CD4-positive, alpha-beta T cell treated with Interleukin-4 for 4 hours (primary cell): ENCODE measurements at places on chromosomes 6 and 20.

DNA sequence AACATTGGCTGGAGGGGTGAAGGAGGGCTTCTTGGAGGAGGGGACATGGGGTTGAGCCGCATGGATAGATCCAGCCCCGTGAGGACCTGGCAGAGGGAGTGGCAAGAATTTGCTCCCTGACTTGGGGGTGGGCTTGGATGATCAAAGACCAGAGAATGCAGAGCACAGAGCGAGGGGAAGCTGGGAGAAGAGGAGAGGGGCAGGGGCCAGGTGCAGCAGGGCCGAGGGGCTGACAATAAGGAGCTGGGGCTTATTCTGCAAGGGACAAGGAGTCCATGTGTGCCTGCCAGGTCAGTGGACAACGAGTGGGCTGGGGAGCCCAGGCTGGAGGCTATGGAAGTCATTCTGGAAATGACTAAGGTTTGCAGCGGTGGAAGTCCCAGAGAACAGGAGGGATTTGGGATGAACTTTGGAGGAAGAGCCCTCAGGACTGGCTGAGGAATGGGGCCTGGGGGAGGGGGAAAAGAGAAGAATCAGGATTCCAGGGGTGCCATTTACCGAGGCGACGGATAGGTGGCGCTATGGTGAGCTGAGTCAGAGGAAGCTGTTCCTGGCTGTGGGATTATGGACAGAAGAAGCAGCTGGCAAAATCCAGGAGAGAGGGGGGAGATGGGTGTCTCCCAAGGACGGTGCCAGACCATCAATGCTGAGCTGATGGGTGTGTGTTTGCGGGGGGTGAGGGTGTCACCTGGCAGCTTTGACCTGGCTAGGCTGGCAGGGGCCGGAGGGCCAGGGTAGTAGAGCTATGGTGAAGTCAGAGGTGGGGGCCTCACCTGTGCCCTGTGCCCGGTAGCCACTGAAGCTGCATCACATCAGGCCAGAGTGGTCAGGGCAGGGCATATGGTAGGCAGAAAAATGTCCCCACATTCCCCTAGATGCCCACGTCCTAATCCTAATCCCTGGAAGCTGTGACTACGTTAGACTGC, 7.8 kb downstream of the KCNG1 start:
- no peak for DNase-seq

DNA sequence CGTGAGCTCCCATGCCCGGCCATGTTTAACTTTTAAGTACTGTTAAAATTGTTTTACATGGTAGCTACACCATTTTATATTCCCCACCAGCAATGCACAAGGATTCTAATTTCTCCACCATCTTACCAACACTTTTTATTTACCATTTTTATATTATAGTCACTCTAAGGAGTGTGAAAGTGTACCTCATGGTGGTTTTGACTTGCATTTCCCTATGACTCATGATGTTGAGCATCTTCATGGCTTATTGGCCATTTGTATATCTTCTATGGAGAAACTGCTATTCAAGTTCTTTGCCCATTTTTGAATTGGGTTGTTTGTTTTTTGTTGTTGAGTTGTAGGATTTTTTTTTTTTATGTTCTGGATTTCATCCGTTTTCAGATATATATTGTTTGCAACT, 15.6 kb upstream of the BPHL start:
- DNase-seq, result no peak

DNA sequence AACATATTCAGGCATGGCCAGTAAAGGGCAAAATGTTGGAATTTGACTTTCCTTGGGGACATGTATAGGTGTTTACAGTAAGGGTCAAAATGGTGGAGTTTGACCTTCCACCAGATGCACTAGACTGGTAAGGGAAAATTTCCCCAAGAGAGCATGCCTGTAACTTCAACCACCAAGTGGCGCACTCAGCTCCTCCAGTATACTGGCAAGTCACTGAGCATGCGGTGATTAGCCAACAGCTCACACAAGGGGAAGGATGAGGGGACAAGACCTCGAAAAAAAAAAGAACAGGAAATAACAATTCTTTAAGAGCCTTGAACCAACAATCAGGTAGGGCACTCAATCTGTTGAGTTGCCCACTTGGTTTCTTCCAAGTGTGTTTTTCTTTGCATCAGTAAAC, 140.9 kb downstream of the EYS start:
- no peak for DNase-seq

GRCh38 chr6:166075186-166075585, 92.5 kb downstream of the TBXT start:
- no peak for DNase-seq

GRCh38 chr6:6931071-6932025, 176.4 kb upstream of the RREB1 start:
- no peak for DNase-seq

GRCh38 chr6:75206576-75207342, 906 bp upstream of the COL12A1 start:
- no peak for DNase-seq

GRCh38 chr6:34227761-34228421, 8.8 kb upstream of the HMGA1 start:
- no peak for DNase-seq

- no peak for DNase-seq
These were observed 48.4 kb upstream of the FOXC1 start for GRCh38 chr6:1561355-1561754.

DNA sequence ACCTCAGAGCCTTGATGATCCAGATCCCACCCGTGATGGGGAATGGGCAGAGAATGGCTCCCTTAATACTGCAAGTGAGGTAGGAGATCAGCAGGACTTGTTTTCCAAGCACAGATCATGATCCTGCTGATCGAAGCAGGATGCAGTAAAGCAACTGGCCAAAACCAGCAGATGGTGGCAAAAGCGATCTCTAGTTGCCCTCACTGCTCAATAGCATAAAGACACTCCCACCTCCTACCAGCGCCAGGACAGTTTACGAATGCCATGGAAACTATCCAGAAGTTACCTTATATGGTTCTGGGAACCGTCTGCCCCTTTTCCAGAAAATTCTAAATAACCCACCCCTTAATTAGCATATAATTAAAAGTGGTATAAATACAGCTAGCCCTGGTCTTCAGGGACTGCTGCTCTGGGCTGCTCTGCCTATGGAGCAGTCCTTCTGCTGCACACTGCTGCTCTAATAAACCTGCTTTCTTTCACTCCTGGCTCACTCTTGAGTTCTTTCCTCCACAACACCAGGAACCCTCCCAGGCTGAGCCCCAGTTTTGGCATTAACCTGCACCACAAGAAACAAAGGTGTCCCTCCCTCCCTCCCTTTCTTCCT, 415.8 kb downstream of the PREX1 start:
- DNase-seq, result no peak

DNA sequence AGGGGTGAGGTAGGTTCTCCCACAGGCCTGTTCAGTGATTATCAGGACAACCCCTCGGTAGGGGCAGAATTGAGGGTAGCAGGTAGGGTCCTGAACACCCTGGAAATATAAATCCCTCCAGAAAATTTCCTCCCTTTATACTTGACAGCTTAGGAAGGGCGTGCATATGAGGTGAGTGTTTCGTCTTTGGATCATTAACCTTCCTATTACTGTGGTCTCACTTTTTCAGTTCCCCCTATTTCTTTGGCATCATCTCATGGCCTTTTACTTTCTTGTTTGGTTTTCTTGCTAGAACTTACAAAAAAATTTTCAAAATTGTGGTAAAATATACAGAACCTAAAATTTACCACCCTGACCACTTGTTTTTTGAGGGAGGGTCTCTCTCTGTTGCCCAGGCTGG, 18.7 kb upstream of the EPB41L1 start:
- no peak for DNase-seq

DNA sequence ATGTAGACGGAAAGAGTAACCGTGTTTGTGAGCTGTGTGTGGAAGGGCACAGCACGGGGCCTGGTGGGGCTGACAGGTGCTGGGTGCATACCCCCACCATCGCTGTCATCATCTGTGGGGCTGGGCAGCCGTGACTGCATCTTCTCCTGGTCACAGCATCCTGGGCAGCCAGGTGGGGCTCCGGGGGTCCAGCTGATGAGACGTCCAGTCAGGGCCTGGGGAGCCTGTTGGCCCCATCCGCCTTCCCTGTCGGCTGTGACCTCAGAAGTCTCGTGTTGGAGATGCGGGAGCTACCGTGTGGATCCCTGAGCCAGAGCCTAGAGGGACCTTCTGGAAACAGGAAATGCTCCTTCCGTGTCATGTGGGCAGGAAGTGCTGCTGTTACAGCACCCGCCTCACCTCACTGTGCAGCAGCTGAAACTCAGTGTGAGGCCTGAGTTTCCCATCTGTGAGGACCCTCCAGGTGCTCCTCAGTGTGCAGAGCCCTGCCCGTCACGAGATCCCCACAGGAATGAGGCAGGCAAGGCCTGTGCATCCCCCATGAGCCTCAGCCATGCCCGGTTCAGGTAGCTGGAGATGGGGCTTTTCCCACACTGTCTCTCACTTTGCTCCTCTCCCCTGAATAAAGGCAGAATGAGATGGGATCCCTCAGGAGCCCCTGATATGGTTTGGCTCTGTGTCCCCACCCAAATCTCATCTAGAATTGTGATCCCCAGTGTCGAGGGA, 108.7 kb downstream of the ERMARD start:
- no peak for DNase-seq

DNA sequence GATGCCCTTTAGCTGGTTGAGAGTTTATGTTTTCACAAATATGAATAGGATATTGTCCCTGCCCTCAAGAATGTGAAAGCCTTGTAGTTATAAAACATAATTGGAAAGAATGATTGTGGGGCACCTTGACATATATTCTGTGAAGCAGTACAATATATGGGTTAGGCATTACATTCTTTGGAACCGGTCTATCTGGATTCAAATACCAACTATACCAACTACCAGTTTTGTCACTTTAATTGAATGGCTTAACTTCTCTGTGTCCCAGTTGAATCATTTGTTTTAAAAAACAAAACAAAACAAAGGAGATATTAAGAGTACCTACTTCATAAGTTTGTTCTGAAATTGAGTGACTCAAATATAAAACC, 146.5 kb downstream of the TBC1D32 start:
- no peak for DNase-seq

DNA sequence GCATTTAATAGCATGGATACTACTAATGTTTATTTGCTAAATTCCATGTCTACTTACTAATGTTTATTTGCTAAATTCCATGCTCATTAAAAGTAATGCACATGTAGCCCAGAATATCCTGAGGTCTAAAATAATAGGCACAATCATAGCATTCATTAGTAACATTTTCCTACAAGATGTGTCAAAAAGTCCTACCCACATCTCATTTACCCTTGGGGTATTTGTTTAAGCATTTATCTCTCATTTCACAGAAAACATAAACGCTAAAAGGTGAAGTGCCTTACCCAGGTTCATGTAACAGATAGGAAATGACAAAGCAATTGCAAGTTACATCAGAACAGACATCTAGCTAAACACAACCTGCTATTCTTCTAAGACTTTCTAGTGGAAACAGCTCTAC, 457.1 kb downstream of the HACE1 start:
- DNase-seq, result no peak

GRCh38 chr6:116447496-116448011, 13.6 kb upstream of the CALHM6 start:
- no peak for DNase-seq

GRCh38 chr6:156167625-156168071, 609.5 kb upstream of the ARID1B start:
- no peak for DNase-seq

GRCh38 chr20:63430891-63431290, 41.6 kb downstream of the KCNQ2 start:
- no peak for DNase-seq

GRCh38 chr6:31908791-31909190, 6.9 kb upstream of the ZBTB12 start:
- DNase-seq, result no peak

DNA sequence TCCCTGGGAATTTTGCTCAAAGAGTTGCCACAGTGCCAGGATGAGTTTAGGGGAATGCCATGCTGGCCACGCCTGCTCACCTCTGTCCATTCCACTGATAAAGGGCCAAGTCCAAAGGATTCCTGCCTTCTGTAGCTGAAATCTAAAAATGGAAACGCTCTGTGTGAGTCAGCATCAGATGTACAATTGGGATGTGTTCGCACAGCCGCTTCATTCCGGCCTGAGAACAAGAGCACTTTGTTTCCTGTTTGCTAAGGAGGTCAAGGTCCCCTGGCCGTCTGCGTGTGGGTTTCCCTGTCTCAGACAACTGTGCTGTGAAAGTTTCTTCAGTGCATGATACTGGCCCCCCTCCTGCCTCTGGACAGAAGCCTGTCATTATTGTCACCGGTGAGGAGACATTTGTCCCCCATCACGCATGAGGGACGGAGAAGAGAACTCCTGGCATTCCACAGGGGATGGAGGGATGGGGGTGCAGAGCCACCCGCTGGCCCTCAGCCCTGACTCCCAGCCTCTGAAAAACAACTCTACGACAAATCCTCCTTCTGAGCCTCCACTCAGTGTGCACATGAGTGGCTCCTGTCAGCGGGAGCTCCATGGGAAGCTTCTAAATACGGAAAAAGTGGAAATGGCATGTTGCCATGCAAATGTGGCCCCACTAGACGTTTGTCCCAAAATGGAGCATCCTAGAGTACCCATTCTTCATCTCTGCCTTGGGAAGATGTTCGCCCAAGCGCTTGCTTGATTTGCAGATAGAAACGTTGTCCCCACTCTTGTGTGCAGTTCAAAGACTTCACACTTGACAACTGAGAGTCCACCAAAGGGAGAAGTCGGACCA, 143.5 kb upstream of the AFDN start:
- DNase-seq, result no peak

- no peak for DNase-seq
These were observed 91.5 kb upstream of the SASH1 start for GRCh38 chr6:148250975-148251685.

GRCh38 chr6:111727041-111727440, 121.4 kb upstream of the TRAF3IP2 start:
- no peak for DNase-seq

GRCh38 chr6:118913161-118913560, 19.2 kb downstream of the ASF1A start:
- DNase-seq, result no peak

DNA sequence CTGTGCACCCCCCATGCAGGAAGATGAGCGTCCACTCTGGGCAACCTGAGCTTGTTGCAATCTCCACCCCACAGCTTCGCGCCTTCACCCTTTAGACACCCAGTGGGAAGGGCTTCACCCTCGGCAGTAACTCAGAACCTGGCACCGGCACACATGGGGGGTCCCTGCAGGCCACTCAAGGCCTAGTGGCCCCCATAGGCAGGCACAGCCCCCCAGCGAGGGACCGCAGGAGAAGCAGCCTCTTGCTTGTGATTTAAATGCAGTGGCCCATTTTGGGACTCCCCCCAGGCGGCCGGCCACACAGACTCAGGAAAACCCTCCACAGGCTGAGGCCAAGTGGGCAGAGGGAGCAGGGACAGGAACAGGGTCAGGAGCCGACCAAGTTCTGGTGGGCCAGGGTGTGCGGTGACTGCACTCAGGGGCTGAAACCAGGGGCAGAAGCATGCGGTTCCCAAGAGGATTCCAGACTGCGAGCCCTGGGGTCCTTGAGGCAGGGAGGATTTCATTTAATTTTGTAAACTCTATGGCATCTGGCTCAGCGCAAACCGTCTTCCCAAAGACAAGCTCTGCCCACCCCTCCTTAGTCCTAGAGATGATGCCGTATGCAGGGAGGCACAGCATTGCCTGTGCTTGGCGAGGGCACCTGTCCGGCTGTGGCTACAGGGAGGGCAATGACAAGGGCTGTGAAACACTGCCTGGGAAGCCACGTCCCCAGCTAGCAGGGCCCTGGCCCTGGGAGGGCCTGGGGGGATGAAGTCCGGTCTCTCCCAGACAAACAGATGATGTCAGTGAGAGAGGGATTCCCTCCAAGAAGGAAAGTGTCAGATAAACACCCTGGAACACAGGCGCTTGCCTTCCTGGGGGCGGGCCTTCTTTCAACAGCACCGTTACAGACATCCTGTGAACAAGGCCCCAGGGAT, 52.9 kb upstream of the GPR31 start:
- no peak for DNase-seq
